ENCODE measurements at places on chromosomes 4 and X. TPM values are rescaled to one million over a fixed set of nuclear protein-coding genes. Genes with fewer than 3 reads are reported as not detected.

MED12 gene
- 39.7 TPM for total RNA-seq

ZFP92 gene
- total RNA-seq, result 1.2 TPM

PRKG2 gene
- 0.82 TPM for total RNA-seq

FBXW7 gene
- total RNA-seq, result 23.8 TPM

STPG2 gene
- not detected for total RNA-seq

IL1RAPL1 gene
- 1.2 TPM for total RNA-seq

AFF2 gene
- 0.24 TPM for total RNA-seq

CRMP1 gene
- total RNA-seq, result 23.8 TPM

SPANXA2 gene
- total RNA-seq, result not detected

F8A2 gene
- total RNA-seq, result not detected

CT55 gene
- not detected for total RNA-seq

EPGN gene
- 0.23 TPM for total RNA-seq

SLITRK2 gene
- total RNA-seq, result not detected

HCCS gene
- total RNA-seq, result 24.4 TPM

ITM2A gene
- total RNA-seq, result 159 TPM

DUX4 gene
- not detected for total RNA-seq

WAS gene
- total RNA-seq, result 0.39 TPM
